ENCODE measurements at places on chromosomes 6 and 20. TPM values are rescaled to one million over a fixed set of nuclear protein-coding genes. Genes with fewer than 3 reads are reported as not detected.

HLA-G gene
- not detected for total RNA-seq

HSPA1L gene
- total RNA-seq: 3.1 TPM

TP53TG5 gene
- total RNA-seq: under 0.01 TPM

COL19A1 gene
- total RNA-seq: not detected

RFX6 gene
- total RNA-seq: not detected

HBS1L gene
- 118 TPM for total RNA-seq

RIN2 gene
- total RNA-seq: 61.4 TPM

CRISP2 gene
- total RNA-seq: not detected

PKIB gene
- 1.3 TPM for total RNA-seq

CDSN gene
- total RNA-seq: not detected

PRDM13 gene
- total RNA-seq: not detected

BPI gene
- total RNA-seq: not detected

RIMS1 gene
- 3.9 TPM for total RNA-seq

TNFRSF6B gene
- total RNA-seq: 6.7 TPM

HCRTR2 gene
- not detected for total RNA-seq

ZC2HC1B gene
- total RNA-seq: not detected

SEMG1 gene
- not detected for total RNA-seq

ABHD16A gene
- 72.0 TPM for total RNA-seq

OR2H2 gene
- not detected for total RNA-seq

RAMACL gene
- 2.3 TPM for total RNA-seq

SLC9A8 gene
- 6.9 TPM for total RNA-seq

MAPK13 gene
- total RNA-seq: 7.6 TPM

PDYN gene
- not detected for total RNA-seq

MED23 gene
- 24.7 TPM for total RNA-seq

WASF1 gene
- 13.2 TPM for total RNA-seq

CRISP3 gene
- total RNA-seq: not detected

MAN1A1 gene
- 120 TPM for total RNA-seq

ZSCAN23 gene
- 5.1 TPM for total RNA-seq

CSNK2A1 gene
- total RNA-seq: 89.4 TPM

SPTLC3 gene
- total RNA-seq: 5.9 TPM

FAM83B gene
- total RNA-seq: under 0.01 TPM

LY6G6F gene
- not detected for total RNA-seq

SPATS1 gene
- under 0.01 TPM for total RNA-seq

TOX2 gene
- total RNA-seq: 4.4 TPM

LPA gene
- not detected for total RNA-seq

SAPCD1 gene
- 0.50 TPM for total RNA-seq

LY6G6C gene
- total RNA-seq: not detected

NOTCH4 gene
- 0.77 TPM for total RNA-seq
